NAMALWA (cell line): ENCODE measurements at places on chromosomes 16 and 17.
A peak's percentile ranks its signal among the peaks of the same experiment; 100 is the strongest.

DNA sequence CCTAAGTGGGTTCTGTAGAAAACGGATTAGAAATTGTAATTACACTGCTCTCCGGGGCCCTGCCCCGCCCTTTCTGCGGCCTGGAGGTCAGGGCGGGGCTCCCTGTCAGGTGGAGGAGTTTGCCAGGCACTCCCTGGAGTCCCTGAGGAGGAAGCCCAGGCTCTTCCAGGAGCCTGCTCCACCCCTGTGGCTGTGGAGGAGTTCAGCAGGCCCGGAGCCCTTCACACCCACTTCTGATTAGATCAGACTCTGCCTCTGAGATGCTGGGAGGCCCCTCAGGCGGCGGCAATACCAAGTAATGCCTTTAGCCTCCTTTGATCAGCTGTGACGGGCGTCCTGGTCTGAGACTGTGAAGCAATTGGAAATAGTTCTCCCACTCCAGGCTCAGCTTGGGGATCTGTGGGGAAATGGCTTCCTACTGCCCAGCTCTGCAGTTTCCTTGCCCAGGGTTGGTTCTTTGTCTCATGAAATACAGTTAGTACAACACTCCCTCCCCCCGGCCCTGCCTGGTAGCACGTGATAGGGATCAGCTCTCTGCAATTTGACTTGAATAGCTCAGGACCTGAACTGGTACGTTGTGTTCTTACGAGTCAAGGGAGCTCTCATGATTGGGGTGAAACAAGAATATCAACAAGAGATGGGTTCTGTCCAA lies 22.3 kb downstream of the BAIAP2 start:
- no peak for DNase-seq

GRCh38 chr16:2278956-2279800 lies 11.3 kb upstream of the RNPS1 start:
- DNase-seq = no peak

DNA sequence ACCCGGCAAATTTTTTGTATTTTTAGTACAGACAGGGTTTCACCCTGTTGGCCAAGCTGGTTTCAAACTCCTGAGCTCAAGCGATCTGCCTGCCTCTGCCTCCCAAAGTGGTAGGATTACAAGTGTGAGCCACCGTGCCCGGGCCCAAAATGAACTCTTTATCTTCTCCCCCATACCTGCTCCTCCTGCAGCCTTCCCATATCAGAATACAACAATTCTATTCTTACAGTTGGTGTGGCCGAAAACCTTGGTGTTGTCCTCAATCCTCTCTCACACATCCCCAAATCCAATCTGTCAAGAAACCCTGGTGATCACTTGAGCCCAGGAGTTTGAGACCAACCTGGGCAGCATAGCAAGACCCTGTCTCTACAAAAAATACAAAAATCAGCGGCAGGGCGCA lies 19.5 kb upstream of the SPN start:
- DNase-seq = no peak

DNA sequence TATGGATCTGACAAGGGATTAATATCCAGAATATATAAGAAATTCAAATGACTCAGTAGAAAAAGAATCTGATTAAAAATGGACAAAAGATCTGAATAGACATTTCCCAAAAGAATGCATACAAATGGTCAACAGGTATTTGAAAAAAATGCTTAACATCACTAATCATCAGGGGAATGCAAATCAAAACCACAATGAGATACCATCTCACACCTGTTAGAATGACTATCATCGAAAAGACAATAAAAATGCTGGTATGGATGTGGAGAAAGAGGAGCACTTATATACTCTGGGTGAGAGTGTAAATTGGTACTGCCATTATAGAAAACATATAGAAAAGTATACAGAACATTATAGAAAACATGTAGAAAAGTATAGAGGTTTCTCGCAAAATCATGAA lies 16.4 kb upstream of the HS3ST2 start:
- DNase-seq = no peak

DNA sequence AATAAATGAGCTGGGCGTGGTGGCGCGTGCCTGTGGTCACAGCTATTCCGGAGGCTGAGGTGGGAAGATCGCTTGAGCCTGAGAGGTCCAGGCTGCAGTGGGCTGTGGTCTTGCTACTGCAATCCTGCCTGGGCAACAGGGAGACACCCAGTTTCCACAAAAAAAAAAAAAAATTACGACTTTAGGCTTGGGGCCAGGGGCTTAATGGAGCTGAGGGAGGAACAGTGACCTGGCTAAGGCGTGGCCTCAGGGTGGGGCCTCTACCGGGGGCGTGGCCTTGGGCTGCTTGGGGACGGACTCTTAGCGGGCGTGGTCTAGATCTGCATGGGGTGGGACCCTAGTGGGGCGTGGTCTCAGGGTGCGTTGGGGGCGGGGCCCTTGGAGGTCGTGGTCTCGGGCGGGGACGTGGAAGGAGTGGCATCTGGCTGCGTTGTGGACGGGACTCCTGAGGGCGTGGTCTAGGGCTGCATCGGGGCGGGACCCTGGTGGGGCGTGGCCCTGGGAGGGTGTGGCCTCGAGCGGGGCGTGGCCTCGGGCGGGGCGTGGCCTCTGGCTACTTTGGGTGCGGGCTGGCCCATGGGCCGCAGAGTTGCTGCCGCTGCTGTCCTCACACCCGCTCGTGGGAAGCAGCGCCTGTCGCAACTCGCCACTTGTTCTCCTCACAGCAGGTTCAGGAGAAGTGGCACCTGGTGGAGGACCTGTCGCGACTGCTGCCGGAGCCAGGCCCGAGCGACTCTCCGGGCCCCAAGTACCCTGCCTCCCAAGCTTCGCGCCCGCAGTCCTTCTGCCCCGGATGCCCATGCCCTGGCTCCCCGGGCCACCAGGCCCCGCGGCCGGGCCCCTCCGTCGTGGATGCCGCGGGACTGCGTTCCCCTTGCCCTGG lies 5.8 kb upstream of the C17orf99 start:
- DNase-seq = peak; percentile 99

GRCh38 chr17:67290711-67291291 lies 45.8 kb upstream of the HELZ start:
- no peak for DNase-seq
